ENCODE measurements at places on chromosomes 11 and 22. TPM values are rescaled to one million over a fixed set of nuclear protein-coding genes. Genes with fewer than 3 reads are reported as not detected.

MOV10L1 gene
- 0.27 TPM for total RNA-seq

POTEH gene
- not detected for total RNA-seq

OLFML1 gene
- total RNA-seq, result not detected

CTSD gene
- 259 TPM for total RNA-seq

TRIM68 gene
- 11.8 TPM for total RNA-seq

OR52A1 gene
- 0.27 TPM for total RNA-seq

DUSP8 gene
- total RNA-seq, result 1.1 TPM

MTNR1B gene
- total RNA-seq, result not detected

WT1 gene
- total RNA-seq, result 2.4 TPM

NOX4 gene
- total RNA-seq, result not detected

CARD18 gene
- not detected for total RNA-seq

CABP4 gene
- total RNA-seq, result 1.6 TPM

ART1 gene
- total RNA-seq, result not detected

CASP1 gene
- total RNA-seq, result 13.5 TPM

NCAPH2 gene
- 38.2 TPM for total RNA-seq

BATF2 gene
- total RNA-seq, result 0.81 TPM

IL17REL gene
- total RNA-seq, result under 0.01 TPM

GGTLC2 gene
- not detected for total RNA-seq

ANKK1 gene
- under 0.01 TPM for total RNA-seq

SLC22A12 gene
- not detected for total RNA-seq

SAA2 gene
- total RNA-seq, result not detected

FERMT3 gene
- 221 TPM for total RNA-seq

CARD16 gene
- 5.9 TPM for total RNA-seq

C22orf15 gene
- 1.6 TPM for total RNA-seq

PLXNB2 gene
- total RNA-seq, result 91.8 TPM

APOA5 gene
- total RNA-seq, result not detected

OR52B6 gene
- under 0.01 TPM for total RNA-seq

SYCE3 gene
- total RNA-seq, result 0.54 TPM

DEUP1 gene
- total RNA-seq, result not detected

KDM4D gene
- 1.3 TPM for total RNA-seq

RAB38 gene
- total RNA-seq, result 10.2 TPM

Data from hematopoietic multipotent progenitor cell (in vitro differentiated cells).